H1 (cell line): ENCODE measurements at places on chromosomes 4 and X.
A peak's percentile ranks its signal among the peaks of the same experiment; 100 is the strongest.

GRCh38 chr4:181662383-181662782 is 580.8 kb upstream of the TENM3 start:
- no peak for DNase-seq

GRCh38 chrX:43743100-43743822 is 87.2 kb downstream of the MAOA start:
- DNase-seq, result no peak

DNA sequence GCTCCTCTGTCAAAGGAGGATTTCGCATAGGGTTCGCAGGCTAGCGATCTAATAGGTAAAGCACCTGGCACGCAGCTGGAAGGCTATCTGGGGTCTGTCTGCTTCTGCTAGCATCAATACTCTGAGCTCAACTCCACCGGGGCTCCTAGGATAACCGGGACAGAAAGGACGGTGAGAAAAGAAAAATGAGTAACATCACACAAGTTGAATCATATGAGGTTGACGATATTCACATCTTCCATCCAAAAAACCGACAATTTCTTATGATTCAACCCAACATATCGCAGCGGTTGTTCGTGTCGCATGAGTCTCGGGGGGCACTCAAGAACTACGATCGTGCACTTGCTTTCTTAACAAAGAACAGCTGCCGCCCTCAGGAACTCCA is 1.8 kb downstream of the PROM1 start:
- DNase-seq, result no peak

GRCh38 chr4:146267826-146268225 is 53.5 kb downstream of the REELD1 start:
- DNase-seq, result no peak

DNA sequence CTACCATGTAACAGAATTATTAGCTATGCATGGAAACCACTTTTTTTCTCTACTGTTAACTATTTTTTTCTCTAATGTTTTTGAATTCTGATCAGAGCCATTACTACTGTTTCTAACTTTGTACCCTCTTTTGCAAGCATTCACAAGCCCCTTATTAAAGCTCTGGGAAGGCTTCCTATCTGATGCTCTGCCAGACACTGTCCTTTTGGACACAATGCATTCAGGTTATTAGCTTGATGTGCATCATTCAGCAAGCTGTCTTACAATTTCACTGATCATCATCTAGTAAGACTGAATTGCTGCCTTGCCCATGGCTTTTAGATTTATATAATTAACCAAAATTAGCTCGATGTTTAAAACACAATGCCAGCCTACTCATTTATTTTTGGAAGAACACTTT is 155.1 kb downstream of the NR3C2 start:
- DNase-seq, result no peak

DNA sequence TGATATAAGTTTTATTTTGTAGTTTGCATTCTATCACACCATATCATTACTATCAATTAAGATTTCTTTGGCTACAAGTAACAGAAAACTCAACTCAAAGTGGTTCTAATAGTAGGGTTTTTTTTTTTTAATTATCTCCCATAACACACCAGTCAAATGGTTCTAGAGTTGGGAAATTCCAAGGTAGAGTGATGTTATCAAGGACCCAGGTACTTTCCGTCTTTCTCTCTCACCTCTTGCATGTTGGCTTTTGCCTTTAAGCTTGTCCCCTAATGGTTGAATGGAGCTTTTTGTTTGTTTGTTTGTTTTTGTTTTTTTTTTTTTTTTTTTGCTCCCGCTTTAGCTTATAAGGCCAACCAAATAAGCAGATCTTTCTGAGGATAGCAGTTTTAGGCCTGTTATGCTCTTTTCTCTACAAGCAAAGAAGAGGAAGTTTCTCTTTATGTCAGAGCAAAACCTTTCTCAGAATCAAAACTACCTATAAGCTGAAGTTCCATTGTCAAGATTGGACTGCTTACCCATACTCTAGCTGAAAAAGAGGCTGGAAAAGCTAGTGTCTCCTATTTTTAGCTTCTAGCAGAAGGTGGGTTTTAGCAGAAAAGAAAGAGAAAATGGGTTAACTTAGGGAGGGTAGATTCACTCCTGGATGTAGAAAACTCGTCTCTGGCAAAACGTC is 177.5 kb downstream of the EDA start:
- DNase-seq, result no peak

GRCh38 chrX:8868070-8868773 is 67.0 kb upstream of the FAM9A start:
- no peak for DNase-seq

DNA sequence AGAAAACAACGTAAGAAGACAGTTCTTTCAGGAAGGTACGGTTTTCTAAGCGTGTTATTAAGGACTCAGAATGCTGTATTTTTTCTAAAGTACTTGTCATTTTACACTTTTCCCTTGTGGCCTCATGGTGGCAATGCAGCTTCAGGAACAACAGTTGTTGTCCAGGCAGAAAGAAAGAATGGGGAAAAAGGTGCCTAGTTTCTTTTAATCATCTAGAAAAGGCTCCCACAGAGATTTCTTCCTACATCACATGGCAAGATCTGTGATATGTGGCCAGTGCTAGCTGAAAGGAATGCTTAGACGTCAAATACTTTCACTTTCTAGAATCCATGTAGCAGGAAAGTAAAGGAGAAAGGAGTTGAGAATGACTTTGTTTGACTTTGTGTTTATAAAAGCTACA is 49.0 kb upstream of the TRAM1L1 start:
- DNase-seq, result no peak

DNA sequence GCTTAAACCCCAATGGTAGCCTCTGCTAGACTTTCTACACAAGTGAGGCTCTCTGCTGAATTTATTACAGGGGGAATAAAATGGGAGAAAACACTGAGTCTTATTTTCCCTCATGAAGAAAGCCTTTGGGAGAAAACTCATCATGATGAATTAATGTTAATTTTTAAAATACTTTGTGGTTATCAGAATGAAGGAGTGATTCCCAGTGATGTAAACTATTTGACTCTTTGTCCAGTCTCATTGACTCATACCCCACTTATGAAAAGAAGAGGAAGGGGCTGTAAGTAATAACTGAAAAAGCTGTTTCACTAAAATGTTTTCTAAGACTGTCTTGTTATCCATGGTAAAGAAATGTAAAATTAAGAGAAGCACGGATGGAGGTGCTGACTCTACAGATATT is 208.8 kb downstream of the GRIA3 start:
- no peak for DNase-seq

GRCh38 chr4:183840311-183840710 is 64.8 kb upstream of the STOX2 start:
- DNase-seq, result peak; percentile 86

DNA sequence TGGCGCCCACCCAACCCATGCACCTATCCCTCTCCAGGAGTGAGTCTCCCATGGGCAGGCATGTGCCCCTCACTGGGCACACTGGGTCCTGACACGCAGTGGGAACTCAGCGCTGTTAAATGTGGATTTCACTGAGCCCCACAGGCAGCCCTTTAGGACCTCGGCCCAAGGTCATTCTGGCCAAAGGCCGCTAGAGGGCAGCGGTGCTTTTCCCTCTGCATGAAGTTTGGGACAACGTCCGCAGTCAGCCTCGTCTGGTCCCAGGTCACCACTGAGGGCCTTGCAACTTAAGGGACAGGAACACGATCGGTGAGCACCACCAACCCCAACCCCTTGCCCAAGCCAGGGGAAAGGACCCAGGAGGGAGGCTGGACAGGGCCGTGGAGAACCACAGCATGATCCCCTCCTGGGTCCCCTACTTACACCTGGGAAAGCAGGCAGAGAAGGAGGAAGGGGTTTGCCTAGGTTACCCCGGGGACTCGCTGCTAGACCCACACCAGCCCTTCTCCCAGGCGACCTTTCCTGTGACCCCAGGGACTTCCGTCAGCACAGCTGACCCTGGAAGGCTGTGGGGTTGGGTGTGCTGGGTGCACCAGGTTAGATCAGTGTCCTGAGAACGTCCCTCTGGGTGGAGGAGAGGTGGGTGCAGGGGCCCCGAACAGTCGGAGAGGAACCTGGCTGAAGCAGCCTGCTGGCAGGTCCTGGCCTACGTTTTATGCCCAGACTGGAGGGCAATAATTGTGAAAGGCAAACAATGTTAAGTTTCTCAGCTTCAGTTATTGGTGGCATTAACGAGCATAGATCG is 24.0 kb downstream of the CYTL1 start:
- peak; percentile 59 for DNase-seq

DNA sequence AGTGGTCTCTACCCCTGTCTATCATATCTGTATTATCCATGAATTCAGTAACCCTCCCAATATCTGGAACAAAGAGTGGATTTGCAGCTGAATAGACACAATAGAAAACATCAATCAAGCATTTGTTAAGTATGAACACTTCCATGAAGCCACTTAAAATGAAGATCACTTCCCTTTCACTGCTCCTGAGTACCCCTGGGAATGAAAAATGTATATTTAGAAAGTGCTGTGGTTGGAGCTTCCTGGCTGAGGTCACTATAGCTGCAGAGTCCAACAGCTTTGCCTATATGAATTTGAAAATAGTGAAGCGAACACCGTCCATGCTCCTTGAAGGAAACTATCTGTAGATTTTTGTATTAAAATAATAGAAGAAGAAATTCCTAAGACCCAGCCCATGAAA is 227.0 kb downstream of the DTHD1 start:
- DNase-seq, result no peak

- DNase-seq, result no peak
Measured at GRCh38 chr4:153260132-153260531, 55.9 kb downstream of the TRIM2 start.

GRCh38 chr4:73438048-73438447 is 2.0 kb downstream of the AFP start:
- DNase-seq, result no peak

DNA sequence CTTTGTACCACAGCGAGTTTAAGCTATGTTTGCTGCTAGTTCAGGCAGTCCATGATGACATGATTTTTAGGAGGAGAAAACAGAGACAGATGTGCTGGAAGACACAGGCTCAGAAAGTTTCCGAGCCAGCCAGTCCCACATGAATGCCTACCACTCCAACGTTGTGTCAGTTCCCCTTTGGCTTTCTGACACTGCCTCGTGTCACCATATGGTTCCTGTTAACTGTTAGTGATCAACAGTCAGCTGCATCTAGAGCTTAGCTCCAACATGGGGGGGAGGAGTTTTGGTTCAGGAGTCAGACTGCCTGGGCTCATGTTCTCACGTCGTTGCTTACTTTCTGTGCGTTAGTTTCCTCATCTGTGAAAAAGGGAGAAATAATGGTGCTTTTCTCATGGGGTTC is 343.7 kb downstream of the MID1IP1 start:
- DNase-seq, result no peak

DNA sequence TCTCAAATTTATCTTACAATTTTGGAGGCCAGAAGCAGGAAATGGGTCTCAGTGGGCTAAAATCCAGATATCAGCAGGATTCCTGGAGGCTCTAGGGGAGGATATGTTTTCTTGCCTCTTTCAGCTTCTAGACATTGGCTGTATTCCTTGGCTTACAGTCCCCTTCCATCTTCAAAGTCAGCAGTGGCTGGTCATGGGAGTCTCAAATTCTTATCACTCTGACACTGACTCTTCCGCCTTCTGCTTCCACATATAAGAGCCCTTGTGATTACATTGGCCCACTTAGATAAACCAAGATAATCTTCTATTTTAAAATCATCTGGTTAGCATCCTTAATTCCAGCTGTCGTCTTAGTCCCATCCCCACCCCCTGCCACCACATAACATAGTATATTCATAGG is 113.0 kb downstream of the PCDH7 start:
- no peak for DNase-seq

DNA sequence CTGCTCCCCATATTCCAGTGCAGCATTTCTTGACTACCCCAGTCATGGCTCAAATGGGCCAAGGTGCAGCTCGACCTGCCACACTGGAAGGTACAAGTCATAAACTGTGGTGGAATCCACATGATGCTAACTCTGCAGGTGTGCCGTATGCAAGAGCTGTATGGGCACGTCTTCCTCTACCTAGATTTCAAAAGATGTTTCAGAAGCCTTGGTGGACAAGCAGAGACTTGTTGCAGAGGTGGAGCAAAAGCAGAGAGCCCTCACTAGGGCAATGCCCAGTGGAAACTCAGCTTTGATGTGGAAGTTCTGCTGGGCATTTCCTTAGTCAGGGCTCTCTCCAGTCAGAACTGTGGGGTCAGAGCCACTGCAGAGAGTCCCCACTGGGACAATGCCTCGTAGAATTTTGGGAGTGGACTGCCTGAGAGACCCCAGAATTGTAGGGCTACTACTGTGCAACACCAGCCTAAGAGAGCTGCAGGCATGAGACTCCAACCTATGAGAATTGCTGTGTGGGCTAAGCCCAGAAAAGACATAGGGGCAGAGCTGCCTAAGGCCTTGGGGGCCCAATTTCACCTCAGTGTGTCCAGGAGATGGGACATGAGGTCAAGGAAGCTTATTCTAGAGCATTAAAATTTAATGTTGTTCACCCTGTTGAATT is 65.7 kb downstream of the BEX3 start:
- no peak for DNase-seq

DNA sequence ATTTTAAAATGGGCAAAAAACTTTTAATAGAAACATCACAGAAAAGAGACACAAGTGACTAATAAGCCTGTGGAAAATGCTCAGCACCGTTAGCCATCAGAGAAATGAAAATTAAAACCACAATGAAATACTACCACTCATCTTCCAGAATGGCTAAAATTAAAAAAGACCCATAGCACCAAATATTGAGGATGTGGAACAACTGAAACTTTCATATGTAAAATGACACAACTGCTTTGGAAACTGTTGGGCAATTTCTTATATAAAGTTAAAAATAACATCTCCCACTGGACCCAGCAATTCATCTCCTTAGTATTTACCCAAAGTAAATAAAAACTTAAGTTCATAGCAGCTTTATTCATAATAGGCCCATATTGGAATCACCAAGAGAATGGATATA is 94.2 kb downstream of the TENM3 start:
- DNase-seq, result no peak

DNA sequence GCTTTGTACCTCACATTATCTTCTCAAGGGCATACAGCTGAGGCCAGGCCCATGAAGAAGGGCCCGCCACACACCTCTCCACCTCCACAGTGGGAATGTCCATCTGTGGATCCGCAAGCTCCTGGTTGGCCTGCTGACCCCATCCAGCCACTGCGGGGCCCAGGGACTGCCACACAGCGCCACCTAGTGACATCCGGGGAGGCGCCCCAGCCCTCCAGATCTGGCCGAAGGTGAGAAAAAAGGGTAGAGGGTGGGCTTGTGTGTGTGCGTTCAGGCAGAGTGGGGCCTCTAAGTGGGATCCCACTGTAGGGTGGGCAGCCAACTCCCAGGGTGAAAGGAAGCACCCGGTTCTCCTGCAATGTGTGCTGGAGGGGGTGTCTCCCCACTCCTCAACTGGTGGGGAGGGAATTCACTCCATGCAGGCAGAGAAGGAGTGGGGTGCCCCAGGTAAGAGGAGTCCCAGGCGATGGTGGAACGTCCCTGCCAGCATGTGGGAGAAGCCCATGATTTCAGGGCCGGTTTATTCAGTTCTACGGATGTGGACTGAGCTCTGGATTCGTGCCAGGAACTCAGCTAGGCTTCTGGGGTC is 117.3 kb downstream of the ENPP6 start:
- DNase-seq, result peak; percentile 94

- DNase-seq, result no peak
Measured at GRCh38 chr4:677431-678293, 3.3 kb downstream of the MYL5 start.

DNA sequence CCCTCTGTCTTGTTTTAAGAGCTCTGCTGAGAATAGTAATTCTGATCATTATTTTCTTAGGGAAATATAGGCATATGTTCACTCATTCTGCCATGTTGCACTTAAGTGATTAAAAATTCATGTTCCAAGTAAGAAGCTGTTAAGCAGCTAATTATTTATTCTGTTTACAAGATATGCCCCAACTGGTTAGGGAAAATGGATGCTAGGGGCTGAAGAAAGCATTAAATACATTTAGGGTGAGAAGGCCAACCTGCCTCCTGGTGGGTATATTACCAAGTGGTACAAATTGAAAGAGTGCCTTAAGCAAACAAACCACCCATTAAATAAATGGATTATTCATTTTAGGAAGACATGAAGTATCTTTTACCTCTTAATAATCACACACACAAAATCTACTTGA is 392.6 kb upstream of the EPHA5 start:
- DNase-seq, result no peak
